CD4-positive, alpha-beta T cell treated with Interleukin-1 beta for 1 hour (primary cell): ENCODE measurements at places on chromosomes 12 and 14.
A peak's percentile ranks its signal among the peaks of the same experiment; 100 is the strongest.

- DNase-seq: no peak
Observed at GRCh38 chr12:118307069-118307954, 65.4 kb downstream of the TAOK3 start.

GRCh38 chr12:56188131-56188777, 1.0 kb downstream of the SMARCC2 start:
- no peak for DNase-seq

DNA sequence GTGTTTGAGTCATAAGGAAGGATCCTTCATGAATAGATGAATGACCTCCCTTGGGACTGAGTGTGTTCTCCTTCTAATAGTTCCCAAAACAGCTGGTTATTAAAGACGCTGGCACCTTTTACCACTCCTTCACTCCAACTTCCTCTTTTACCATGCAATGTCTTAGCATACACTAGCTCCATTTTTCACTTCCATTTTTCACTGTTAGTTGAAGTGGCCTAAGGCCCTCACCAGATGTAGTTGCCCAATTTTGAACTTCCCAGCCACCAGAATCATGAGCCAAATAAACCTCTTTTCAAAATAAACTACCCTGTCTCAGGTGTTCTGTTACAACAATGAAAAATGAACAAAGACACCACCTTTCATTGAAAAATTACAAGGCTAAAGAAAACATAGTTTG, 64.7 kb downstream of the GPR65 start:
- DNase-seq: no peak

DNA sequence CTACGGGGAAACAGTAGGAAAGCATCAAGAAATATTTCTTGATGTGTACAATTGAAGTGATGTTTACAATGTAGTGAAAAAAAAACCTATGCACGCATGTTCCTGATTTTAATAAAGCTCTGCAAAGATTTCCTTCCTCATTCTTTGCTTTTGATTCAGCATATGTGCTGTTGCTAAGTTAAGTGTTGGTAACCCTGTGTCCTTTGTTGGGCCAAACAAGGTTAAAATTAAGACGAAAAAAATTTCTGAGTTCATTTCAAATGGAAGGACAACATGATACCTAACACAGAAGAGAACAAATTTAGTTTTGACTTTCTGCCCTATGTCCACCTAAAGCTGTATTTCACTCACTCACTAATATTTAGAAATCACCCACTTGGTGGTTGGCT, 62.8 kb downstream of the PPP2R5C start:
- no peak for DNase-seq

- no peak for DNase-seq
Observed at GRCh38 chr14:89085737-89086382, 261.4 kb downstream of the TTC8 start.

DNA sequence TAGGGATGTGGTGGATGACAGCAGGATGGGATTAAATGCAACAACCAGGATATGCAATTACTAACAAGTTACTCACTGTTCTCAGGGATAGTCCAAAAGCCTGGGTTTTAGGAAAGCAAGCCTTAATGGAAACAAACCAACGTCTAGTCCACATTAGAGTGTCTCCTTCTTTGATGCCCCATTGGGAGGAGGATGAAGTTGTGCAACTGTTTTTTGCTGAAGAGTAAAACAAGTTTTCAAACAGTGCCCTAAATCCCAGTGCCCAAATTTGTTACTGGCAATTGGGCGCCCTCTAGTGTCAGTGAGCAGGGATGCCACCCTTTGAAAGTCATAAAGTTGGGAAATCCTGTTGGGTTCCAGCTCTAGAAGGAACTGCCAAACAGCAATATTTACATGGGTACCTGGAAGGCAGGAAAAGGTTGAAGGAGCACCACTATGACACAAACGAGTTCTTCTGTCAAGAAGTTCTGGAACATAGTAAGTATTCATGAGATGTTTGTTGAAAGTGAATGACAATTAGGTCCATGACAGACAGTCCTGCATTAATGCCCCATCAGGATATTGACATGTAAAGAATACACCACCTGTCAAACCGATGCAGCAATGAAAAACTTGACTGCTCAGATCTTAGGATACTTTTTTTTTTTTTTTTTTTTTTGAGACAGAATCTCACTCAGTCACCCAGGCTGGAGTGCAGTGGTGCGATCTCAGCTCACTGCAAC, 11.1 kb upstream of the DPF3 start:
- DNase-seq: peak; percentile 62

- DNase-seq: no peak
Observed at GRCh38 chr12:58463051-58463450, 457.3 kb downstream of the LRIG3 start.

DNA sequence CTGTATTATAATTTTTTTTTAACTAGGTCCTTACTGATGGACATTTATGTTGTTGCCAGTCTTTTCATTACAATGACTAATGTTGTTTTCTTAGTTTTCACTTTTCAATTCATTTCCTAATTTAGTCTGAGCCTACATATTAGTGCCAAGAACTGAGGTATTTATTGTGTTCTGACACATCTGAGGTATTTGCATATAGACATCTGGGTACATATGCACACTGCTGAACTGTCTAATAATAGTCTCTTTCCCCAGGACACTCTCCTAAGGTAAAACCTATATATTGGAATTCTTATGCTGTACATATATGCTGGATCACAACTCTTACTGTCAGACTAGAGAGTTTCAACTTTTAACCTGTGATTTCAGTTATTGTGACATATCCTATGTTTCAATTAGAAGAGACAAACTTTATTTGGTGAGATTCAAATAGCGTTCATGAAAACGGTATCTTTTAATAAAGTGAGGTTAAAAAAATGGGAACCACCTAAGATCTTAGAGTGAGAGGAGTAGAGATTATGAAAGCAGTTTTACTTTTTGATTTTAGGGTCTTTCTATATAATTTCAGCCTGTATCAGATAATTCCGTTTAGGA, 263.2 kb downstream of the RAD51B start:
- no peak for DNase-seq

- DNase-seq: no peak
Observed at GRCh38 chr12:50822082-50822481, 20.6 kb upstream of the TMPRSS12 start.

DNA sequence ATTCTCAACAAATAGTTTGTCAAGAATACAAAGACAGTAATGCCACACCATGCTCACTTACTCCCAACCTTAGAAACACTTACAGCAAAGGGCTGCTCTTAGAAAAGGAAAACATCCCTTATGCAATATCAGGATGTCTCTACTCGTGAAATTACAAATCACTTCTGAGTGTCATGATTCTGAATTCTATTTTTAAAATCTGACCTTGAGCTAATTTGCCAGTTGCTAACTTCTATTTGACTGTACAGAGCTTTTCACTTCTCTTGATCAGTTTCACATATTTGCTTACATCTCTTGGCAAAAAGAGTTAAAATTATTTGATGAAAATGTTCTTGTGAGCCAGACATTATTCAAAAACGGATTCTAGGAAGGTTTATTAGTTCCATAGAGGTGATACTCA, 136.7 kb upstream of the SLC35F4 start:
- no peak for DNase-seq

DNA sequence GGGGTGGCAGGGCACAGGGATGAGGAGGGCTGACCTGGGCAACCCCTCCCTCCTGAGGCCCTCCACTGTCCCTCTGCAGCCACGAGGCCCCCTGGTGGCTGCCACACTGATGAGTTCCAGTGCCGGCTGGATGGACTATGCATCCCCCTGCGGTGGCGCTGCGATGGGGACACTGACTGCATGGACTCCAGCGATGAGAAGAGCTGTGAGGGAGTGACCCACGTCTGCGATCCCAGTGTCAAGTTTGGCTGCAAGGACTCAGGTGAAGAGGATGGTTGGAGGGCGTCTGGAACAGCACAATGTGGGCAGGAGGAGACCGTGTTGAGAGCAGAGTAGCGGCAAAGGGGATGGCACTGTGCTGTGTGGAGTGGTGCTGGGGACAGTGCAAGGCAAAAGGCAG, 25.7 kb upstream of the LRP1-AS start:
- no peak for DNase-seq

DNA sequence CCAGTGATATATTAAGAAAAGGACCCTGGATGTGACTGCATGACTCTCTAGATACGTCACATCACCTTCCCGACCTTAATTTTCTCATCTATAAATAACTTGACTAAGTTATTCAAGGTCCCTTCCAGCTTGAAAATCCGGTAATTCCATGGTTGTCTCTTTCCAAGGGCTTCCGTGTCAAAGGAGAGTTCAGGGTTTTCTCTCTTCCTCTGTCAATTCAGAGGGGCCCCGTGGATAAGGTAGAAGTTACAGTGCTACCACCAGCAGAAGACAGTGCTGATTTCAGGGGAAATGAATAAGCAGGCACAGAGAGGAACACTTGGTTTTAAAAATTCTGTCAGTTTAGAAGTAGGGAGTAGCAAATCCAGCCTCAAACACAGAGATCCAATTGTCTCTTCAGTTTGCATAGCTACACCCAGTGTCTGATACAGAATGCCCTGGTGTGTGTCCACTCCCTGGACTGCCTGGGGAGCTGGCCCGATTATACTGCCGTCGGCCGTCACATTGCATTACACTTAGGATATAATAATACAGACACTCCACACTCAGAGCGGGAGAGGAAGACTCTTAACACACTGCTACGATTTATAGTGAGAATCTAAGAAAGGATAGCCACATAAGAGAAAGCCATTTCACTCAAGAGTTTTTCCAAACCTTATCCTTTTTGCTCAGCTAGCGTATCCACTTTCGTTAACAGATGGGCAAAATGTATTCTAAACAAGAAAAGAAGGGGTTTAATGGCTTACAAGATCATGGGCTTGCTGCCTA, 54.7 kb upstream of the GTF2A1 start:
- DNase-seq: no peak
